Activated gamma-delta T cell treated with anti-CD3 and anti-CD28 coated beads, Interleukin-2, amount 50 U/mL, for 16 hours (primary cell): ENCODE measurements at places on chromosomes 1 and 21.

DNA sequence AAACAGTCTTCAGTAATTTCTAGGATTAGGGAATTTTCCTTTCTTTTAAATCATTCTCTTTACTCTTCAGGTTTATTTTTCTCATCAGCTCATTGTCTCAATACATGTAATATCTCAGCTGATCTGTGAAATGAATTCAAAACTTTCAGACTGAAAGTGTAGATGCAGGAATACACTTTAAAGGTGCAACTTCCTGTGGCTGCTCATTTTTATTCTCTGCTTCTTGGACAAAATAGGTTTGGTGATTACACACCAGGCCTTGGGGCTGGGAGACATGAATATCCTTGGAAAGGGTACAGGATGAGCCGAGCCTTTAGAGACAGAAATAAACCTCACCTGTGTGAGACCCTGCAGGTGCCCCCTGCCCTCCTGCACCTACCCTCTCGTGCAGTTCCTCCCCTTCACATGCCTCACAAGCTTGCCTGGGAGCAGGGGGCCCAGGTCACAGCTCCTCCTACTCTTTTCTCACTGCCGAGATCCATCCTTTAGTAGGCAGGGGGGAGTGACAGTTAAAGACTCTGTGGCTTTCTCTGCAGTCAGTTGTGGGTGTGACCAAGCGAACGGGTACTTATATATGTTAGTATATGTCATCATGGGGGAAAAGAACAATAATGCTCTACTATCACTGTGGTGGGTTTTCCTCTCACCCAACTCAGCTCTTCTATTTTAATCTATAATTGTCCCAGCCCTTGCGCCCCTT lies 23.6 kb downstream of the XCL2 start:
- DNase-seq, result peak; percentile 46

GRCh38 chr1:206580438-206581113 lies 31.7 kb downstream of the EIF2D start:
- no peak for DNase-seq

- no peak for DNase-seq
Measured at GRCh38 chr1:31699341-31699891, 4.4 kb downstream of the COL16A1 start.

- no peak for DNase-seq
Measured at GRCh38 chr1:180291004-180291403, 60.9 kb downstream of the LHX4 start.

DNA sequence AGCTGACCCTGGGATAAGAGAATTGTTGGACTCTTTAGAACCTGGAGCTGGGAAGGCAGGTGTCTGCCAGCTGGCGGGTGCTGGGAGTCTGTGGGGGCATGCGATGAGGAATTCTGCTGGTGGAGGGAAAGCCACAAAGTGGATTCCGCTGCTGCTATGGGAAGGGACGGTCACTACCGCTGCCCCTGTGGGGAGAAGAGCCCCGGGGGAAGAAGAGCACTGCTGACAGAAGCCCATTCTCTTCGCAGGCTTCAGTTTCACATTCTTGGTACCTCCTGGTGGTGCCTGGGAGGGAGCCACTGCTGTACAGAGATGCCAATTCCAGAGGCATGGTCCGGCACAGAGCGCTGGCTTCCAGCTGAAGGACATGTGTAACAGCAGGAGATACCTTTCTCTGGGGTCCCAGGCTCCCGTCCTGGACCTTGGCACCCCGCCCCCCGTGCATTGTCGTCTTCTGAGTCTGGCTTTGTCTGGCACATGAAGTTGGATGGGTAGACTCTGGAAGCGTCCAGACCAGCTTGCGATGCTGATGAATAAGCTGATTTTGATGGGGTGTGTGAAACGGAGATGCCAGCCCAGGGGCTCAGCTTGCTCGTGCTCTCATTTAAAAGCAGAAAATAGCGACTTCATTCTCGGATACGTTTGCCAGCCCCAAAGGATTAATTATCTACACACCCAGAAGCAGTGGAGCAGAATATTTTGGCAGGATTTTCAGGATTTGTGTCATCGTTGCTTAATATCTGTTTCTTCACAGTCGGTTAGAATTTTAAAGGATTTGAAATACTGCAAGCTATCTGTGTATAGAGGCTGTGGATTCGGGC lies 13.2 kb downstream of the PDXK start:
- no peak for DNase-seq

DNA sequence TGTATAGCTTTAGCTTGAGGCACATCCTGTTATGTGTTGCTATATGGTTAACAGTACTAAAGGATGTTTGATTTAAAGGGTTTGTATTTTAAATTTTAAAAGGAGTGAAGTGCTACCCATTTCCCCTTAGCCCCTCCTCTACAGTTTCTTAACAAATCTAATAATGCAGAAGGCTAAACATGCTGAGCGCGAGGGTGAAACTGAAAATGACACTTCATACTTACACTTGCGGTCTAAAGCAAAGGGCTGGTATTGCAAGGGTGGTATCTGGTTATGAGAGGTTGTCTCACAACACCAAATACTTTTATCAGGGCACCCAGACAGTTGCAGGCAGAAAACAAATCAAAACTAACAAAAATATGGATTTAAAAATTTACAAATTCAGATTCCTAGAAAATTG lies 172.3 kb downstream of the SIPA1L2 start:
- DNase-seq, result peak; percentile 9

- no peak for DNase-seq
Measured at GRCh38 chr1:114502080-114502479, 8.9 kb downstream of the TRIM33 start.

DNA sequence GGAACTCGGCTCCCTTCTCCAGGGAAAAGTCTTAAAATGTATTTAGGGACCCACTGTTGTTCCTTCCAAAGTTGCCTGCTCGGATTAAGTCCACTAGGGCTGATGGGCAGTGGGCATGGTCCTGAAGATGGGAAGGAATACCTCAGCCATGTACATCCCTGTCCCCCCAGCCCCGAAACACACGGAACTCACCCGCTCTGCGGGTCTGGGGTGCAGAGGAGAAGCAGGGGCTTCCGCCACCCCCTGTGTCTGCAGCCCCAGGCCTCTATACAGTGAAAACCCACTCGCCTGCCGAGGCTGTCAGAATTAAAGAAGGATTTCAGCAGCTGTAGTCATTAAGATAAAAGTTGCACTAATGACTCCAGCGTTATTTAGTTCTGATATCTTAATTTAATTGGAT lies 212.6 kb upstream of the VAMP3 start:
- DNase-seq, result no peak

DNA sequence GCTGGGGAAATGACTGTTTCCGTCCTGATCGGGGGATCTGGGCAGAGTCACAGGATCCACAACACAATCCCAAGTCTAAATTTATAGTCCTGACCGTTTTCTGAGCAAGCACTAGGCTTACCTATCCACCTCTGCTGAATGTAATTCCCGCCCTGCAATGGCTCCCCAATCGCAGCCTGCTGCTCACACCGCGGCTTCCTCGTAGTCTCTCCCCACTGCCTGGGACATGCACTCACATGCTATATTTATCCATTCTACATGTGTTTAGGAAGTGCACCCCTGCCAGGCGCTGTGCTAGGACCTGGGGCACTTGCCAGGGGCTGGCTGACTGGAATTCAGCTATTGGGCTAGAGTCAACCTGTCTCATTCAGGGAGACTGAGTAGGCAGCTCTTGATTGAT lies 246.6 kb upstream of the CSF3R start:
- DNase-seq, result no peak

DNA sequence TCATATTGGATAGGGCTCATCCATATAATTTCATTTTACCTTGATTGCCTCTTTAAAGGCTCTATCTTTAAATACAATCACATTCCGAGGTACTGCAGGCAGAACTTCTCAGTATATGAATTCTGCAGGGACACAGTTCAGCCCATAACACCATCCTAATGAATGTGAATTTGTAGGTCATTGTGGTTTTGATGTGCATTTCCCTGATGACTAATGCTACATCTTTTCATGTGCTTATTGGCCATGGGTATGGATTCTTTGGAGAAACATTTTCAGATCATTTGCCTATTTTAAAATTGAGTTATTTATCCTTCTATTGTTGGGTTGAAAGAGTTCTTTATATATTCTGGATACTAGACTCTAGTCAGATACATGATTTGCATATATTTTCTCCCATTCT lies 9.6 kb upstream of the RPS6KC1 start:
- no peak for DNase-seq

- DNase-seq, result no peak
Measured at GRCh38 chr21:17495680-17496079, 17.2 kb upstream of the CXADR start.

GRCh38 chr1:165928075-165928731 lies 100.8 kb downstream of the UCK2 start:
- peak; percentile 9 for DNase-seq

- DNase-seq, result no peak
Measured at GRCh38 chr1:183871142-183871541, 66.2 kb downstream of the RGL1 start.

- no peak for DNase-seq
Measured at GRCh38 chr1:172167796-172168596, 252.5 kb upstream of the C1orf105 start.

- DNase-seq, result no peak
Measured at GRCh38 chr21:43697758-43698643, 20.9 kb upstream of the PDXK start.

DNA sequence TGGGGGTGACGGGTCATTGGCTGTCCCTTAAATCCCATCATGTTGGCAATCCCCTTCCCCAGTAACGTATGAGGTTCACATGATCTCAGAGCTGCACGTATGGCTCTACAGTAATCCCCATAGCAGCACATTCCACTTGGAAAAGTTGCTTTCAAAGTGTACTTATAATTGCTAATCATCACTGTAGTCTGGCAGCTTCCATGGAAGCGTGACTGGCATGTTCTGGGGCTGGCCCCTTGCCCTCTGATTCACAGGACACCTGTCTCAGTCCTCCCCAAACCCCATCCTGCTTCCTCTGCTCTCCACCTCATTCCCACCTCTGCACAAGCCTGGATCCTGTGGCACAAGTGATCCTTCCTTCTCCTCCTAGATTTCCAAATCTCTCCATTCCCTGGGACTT lies 102.2 kb downstream of the TSEN15 start:
- DNase-seq, result no peak

- no peak for DNase-seq
Measured at GRCh38 chr1:183275322-183275721, 89.3 kb downstream of the LAMC2 start.

GRCh38 chr1:239952348-239953308 lies 139.1 kb upstream of the FMN2 start:
- DNase-seq, result no peak

DNA sequence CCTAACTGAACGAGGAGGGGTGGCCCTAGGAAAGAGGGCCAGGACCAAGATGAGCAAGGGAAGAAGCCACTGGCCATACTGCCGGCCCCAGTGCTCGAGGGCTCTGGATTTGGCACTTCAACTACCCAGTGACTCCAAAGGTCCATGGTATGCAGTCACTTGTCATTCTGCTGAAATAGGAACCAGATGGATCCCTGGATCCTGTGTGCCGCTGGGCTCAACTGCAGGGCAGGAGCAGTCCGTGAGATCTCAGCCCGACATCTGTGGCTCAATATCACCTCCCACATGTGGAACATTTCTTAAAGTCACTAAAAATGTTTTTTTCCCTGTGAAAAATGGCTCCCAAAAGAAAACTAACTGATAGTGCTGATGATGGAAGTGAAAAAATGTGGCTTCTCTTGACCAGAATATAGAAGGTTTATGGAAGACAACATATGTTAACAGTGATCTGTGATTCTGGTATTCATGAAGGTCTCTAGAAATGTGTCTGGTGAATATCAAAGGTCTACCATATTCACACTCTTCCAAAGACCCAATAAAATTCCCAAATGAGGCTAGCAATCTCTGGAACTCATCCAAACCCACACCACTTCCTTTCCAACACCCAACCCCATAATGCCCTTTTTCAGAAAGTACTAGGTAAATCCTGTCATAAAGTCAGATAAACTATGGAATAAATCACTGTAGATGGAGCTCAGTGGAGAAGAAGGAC lies 24.1 kb downstream of the PAFAH2 start:
- no peak for DNase-seq

- DNase-seq, result no peak
Measured at GRCh38 chr1:49677706-49678105, 346.0 kb downstream of the AGBL4 start.

DNA sequence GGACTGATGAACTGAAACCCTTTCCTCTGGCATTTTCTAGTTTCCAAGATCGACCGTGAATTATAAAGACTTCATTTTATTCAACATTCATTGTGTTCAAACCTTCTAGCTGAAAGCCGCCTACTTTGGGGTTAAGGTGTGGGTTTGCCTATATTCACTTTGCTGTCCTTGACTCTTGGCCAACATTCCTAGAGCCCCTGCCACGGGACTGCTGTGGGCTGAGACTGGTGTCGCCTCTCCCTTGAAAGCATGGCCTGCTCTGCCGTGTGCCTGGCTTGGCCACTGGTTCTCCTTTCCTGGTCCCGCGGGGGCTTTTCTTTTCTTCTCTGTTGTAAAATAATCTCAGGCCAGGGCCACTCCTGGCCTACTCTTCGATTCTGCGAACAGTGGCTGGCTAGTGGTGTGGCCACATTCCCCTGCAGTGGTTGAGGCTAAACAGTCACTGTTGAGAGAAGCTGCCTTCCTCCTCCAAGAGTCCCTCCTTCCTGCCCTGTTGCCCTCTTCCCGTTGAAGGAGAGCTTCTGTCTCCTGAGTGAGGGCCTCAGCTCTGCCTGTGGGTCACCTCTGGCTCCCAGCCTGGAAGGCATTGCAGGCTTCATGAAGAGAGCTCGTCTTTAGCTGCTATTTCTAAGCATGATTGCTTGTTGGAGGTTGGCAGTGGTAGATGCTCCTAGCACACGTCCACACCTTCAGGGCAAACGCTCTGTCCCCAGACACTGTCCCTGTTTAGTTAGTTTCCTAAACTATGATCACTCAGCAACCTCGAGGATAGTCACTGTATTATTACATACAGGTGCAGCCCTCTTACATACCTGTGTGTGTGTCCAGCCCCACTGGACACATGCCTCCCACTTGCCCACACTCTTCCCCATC lies 80.5 kb downstream of the GALNT2 start:
- no peak for DNase-seq

DNA sequence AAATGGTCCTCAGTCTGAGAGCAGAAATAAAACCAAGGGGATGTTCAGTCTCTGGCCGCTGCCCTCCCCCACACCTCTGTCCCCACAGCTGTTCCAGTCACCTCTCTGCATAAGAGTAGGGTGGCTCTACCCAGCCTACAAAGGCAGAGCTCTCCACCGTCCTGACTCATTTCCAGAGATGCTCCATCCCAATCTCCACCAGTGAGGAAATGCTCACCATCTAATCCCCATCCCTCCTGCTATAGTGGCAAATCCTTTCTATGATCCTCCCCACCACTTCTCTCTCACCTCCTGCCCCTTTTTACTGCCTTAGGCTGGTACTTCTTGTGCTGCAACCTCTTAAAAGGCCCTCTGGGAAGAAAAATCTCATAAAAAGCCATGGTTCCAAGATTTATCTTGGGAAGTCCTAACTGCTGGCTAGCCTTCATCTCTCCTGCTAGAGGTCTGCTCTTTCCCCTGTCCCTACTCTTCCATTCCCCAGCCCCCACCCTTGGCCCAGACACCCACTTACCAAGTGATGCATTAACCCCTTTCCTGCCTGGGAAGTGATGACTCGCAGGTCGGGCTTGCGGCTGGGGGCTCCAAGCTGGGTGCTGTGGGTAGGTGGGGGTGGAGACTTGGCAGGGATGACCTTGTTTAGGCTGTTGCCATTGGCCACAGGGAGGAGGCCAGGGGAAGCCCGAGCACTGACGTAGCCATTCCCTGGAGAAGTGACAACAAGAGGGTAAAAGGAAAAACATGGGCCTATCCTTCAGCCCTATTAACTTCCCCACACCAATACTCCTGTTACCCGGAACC lies 23.9 kb downstream of the MEF2D start:
- DNase-seq, result no peak

GRCh38 chr1:167185062-167185461 lies 35.6 kb upstream of the POU2F1 start:
- DNase-seq, result no peak

GRCh38 chr1:226628612-226629155 lies 80.1 kb downstream of the STUM start:
- DNase-seq, result no peak

- DNase-seq, result no peak
Measured at GRCh38 chr1:71343686-71344416, 263.0 kb upstream of the ZRANB2 start.
